ENCODE measurements at places on chromosomes 4 and X.

- DNase-seq, result no peak
Measured at GRCh38 chr4:64559571-64559970, 150.3 kb upstream of the TECRL start.

- no peak for DNase-seq
Measured at GRCh38 chr4:76597423-76597979, 162.5 kb downstream of the SHROOM3 start.

GRCh38 chrX:47191331-47191730 lies 2.3 kb upstream of the UBA1 start:
- no peak for DNase-seq

DNA sequence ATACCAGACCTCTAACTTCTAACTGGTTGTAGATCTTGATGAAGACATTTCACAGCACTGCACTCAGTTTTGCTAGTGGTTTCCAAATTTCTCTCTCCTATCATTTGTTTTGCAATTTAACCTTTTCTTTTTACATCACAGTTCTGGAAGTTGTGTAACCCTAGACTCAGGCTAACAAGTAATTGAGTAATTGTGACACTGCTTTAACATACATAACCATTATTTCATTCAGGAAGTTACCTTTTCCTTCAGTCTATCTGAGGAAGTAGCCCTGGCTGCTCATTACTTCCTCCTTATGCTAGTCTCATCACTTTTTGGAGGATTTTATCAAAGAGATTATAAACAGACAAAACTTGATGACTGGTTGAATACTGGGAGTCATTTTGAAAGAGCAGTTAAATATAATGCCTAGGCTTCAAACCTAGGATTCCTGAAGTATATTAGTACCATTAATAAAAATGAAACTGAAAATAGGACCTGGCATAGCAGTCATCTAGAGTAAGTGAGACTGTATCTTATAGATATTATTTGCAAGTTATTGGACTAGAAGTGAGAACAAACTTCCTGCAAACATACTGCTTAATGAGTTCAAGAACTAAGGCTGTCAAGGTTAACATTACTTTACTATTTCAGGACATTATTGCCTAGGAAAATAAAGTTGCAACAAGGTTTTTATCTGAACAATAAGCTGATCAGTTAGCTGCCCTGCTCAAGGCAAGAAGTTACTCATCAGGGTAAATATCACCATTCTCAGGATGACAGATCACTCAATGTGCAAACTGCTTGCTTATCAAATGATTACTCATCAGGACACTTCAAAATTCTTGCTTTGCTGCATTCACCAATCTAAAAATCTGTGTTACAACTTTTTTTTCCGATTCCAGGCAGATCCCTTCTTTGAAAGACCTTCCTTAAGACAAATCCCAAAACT lies 25.6 kb upstream of the TEX13C start:
- DNase-seq, result no peak

GRCh38 chr4:113383111-113383785 lies 333.8 kb downstream of the ANK2 start:
- no peak for DNase-seq

- DNase-seq, result peak; percentile 35
Measured at GRCh38 chr4:13656569-13657405, 29.3 kb upstream of the BOD1L1 start.

DNA sequence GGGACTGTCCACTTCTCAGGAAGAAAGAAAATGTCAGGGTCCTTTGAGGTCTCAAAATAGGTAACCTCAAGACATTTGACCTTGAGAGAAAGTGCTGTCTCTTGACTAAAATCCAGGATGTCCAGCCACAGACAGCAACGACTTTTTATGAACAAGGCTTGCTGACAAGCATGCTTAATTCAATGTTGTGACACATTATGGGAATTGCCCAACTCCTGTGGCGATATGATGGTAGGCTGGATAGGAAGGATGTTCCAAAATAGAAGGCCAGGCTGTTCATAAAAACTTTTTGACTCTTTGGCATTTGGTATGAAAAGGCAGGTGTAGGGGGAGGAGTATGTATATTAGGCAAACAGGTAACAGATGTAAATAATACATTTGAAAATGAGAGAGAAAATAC lies 50.8 kb upstream of the EDNRA start:
- no peak for DNase-seq

Data from non-pigmented ciliary epithelial cell (primary cell).